Suppressor macrophage treated with lipopolysaccharide for 4 hours (primary cell): ENCODE measurements at places on chromosomes 4 and X.

DNA sequence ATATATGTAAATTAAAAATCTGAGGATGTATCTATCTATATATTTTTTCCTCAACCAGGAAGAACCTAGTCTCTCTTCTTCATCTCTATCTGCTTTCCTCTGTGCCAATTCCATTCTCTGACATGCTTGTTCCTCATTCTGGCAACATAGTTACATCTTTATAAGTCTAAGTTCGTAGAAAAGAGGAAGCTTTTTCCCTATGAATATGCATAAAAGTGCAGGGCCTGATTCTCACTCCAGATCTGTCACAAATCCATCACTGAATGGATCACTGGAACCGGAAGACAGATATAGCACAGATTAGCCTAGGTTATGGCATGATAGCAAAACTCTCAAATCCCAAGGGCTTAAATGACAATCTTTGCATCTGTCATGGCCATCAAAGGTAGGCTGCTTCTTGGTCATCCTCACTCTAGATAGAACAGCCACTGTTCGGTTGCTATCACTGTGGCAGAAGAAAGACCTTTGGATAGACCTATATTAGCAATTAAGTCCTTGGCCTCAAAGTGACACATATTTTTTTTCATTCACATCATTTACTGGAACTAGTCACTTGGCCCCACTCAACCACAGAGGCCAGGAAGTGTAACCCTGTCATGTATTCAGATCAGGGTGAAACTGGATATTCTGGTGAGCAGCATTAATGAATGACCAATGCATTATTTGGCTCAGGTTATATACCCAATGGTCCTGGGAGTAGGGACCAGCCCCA is 22.2 kb downstream of the DTHD1 start:
- peak; percentile 79 for DNase-seq

DNA sequence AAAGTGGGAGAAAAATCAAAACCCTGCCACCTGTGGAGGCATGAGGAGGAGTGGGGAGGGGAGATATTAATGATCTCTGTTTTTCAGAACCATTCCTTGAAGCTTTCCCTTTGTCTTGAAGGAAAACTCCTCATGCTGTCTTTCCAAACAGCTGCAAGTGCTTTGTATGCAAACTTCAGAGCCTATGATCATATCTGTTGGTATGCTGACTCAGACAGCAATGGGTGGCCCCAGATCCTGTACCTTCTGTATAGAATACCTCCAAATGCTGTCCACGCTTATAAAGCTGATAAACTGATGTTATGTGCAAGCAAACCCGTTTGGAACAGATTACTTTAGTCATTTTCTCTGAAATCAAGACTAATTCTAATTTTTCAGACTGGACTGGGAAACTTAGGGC is 31.9 kb downstream of the BMP15 start:
- DNase-seq: no peak

GRCh38 chrX:1076871-1077651 is 135.4 kb downstream of the CRLF2 start:
- peak; percentile 28 for DNase-seq

DNA sequence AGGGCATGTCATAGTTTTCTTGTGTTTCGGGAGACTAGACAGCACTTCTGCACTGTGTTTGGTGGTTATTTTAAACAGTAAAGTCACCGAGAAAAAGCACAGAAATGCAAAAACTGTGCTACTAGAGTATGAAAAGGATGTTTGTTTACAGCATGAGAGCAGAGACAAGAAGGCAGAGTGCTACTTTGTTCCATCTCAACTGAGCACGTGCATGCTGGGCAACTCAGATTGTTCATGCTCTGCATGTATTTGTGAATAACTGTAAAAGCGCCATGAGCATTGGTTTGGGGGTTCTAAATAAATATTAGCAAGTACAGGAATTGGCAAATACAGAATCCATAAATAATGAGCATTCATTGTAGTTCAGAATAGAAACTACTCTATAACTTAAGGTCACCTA is 7.4 kb downstream of the EVC start:
- no peak for DNase-seq

DNA sequence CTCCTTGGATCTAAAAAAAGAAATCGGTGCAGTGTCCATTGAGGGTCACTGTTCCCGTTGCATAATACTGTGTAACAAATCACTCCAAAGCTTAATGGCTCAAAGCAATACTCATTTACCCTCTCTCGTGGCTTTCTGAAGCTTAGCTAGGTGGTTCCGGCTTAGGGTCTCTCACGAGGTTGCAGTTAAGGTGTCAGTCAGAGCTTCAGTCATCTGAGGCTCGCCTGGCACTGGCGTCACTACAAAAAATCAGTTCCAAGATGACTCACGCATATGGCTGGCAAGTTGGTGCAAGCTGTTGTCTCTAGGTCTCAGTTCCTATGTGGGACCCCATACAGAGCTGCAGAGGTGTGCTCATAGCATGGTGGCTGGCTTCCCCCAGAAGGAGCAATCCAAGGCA is 91.0 kb downstream of the BEND2 start:
- DNase-seq: no peak

DNA sequence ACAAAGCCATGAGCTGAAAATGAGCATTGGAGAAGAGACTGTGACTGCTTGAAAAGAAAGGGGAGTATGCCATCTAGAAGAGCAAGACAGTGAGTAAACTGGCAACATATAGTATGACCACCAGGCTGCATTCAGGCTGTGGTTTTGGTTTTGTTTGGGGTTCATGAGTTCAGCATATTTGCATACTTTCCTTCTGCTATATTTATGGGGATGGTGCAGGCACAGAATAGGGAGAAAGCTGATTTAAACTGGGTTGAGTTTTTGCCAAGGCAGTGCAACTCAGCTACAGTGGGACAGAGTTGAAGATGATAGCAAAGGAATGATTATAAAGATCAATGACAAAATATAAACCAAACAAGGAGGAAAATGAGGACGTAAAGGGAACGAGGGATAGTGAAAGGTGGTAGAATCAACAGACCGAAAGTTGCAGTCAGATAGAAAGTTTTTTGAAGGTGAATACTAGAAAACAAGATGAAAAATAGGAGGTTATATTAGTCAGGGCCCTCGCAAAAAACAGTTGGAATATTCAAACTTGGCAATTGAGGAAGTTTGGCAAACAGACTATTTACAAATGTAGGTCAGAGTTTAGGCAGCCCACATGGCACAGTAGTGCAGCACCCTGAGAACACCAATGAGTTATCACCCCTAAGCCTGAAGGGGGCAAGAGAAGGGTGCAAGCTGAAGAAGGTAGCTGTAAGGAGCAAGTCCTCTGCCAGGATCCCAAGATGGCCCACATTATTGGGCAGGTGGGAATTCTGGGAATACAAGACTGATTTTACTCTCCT is 114.8 kb upstream of the MAP9 start:
- DNase-seq: no peak

- DNase-seq: no peak
Measured at GRCh38 chr4:175639346-175639745, 172.7 kb downstream of the GPM6A start.

GRCh38 chr4:147003956-147004809 is 58.5 kb upstream of the TTC29 start:
- no peak for DNase-seq

DNA sequence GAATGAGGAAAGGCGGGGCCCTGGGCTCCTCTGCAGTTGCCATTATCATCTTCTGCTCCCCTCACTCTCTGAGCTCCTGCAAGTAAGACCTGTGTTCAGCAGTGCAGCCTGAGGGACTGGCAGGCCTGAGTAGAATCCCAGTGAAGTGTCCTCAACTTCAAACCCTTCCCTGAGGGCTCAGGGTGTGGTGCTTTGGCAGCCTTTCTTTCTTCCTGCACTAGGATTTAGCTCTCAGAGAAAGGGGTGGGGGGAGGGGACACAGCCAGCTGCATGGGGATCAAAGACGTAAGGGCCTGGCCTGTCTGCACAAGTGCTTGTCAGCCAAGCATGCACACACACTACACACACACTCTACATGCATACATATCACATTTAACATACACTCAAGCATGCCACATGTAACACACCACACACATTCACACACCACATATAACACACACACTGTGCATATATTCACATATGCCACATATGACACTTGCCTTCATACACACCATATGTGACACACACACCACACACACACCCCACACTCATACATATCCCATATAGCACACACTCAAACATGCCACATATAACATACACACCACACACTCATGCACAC is 223.4 kb upstream of the RPL34 start:
- no peak for DNase-seq

- no peak for DNase-seq
Measured at GRCh38 chr4:7032596-7032995, 10.6 kb upstream of the TADA2B start.

DNA sequence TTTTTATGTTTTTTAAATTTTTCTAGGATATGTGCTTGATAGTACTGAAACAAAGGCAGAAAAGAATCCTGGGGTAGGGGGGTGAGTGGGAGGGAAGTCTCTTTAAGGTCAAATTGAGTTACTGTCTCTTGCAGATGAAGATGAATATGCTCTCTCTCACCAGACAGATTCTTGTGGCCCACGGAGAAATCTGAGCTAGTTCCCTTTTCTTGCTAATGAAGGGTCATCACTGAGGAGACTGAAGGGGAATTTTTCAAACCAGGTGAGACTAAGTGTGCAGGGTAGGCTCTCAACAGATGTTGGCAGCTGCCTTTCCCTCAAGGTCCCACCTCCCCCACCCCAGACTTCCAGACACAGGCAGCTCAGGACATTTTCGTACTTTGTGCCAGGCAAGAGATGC is 21.5 kb downstream of the FAM9C start:
- DNase-seq: no peak

DNA sequence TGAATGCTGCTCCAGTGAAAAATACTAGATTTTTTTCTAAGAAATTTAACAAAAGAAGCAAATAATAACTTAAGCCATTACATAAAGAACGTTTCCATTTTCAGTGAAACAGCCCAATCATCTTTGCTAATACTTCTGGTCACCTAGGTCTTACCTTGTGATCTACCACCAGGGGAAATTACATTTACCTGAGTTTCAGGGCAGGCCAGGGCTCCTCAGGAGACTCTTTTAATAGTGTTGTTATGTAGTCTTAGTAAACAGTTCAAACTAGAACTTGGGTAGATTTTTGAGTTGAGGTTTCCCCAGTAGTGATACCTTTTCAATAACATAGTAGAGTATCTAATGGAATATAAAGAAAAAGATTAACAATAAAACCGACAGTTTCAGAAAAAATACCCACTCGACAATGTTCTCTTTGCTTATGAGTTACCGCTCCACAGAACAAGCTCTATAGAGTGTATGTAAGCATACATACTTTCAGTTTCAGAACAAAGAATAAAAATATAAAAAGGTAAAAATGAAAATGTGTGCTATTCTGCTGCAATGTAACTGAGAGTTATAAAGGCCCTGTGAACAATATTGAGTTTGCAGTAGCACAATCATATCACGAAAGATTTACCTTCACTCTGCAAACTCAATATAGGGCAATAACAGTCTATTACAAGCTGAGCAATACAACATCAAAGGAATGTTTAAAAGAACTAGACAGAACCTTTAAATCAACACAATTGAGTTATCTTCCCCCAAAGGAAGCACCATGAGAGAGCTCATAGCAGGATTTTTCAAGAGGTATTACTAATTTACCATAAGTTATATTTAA is 165.8 kb downstream of the ATOH1 start:
- no peak for DNase-seq

- no peak for DNase-seq
Measured at GRCh38 chrX:69016293-69016941, 148.8 kb downstream of the PJA1 start.

DNA sequence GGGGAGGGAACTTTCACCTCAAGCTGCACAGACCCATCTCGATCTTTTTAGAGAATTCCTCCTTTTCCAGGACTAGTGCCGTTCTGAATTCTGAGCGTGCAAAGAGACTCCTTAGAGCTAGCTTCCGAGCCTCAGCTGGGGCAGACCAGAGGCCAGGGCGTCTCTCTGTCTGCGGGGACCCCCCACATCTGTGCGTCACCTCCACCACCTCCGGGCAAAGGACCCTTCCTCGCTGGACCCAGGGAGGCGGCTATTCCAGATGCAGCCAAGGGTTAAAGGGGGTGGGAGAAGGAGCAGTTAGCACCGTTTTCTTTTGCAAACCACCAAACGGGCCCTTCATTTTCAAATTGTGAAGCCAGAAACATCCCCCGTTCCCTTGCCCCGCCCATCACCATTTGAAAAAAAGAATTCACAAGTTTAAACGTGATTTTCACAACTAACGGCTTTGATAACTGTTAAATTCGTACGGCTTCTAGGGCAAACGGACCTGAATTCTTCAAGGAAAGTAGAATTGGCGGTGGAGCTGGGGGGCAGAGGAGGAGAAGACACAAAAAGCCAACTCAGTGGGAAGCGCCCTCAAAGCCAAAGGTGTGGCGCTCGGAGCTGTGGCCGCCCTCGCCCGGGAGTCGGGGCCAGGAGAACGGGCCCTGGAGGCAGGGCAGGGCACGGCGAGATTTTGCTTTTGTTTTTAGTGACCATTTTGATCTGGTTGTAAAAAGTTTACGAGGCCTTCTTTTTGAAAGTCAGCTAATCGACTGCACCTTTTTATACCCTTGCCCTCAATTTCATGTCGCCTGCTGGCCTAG is 3.3 kb upstream of the PDGFRA start:
- DNase-seq: no peak

DNA sequence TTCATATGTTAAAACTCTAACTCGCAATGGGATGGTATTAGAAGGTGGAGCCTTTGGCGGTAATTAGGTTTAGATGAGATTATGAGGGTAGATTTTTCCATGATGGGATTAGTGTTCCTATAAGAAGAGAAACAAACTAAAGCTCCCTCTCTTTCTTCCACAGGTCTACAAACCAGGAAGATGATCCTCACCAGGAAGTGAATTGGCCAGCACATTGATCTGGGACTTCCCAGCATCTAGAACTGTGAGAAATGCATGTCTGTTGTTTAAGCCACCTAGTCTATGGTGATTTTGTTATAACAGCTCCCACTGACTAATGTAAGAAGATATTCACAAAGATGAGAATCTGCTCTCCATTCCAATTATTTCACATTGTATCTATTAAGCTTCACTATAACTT is 2266.9 kb downstream of the PCDH7 start:
- no peak for DNase-seq
